RWPE1 (cell line): ENCODE measurements at places on chromosomes 12 and 14.

DNA sequence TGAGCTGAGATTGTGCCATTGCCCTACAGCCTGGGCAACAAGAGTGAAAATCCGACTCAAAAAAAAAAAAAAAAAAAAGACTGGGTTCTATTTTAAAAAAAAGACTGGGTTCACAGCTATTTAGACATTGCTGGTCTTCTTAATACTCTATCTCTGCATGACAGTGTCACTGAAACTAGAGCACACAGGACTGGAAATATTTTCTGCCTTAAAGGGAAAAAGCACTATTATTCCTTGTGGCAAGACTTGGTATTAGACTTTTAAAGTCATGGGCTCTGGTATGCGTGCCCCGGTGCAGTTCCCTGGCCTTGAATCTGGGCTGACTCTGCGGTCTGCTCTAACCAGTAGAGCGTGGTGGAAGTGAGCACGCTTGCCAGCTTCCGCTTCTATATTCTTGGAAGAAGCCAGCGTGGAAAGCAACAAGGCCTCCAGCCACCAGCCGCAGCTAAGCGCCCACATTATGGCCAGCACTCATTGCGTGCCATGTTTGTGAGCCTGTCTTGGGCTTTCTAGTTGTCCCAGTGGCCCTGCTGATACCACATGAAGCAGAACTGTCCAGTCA is 31.3 kb downstream of the PRKAB1 start:
- DNase-seq = no peak

DNA sequence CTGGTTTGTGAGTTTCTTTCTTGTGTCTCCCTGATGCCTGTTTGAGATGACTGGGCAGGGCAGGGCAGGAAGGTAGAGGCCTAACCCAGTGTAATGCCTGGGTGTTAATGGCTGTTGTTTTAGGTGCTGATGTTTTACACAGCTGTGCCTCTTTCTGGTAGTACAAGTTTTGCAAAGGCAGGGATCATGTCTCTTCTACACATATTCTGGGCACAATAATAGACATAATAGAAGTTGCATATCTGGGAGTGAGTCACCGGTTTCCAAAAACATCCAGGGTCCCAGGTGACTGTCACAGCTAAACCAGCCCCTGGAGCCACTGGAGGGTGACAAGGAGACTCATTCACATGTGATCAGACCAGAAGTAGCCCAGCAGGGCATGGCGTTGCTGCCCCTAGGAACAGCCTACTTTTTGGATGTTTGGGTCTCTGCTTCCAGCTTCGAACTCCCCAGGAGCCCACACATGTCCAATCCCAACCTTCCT is 18.1 kb downstream of the TPCN1 start:
- no peak for DNase-seq

GRCh38 chr12:80794551-80794950 is 77.8 kb downstream of the MYF5 start:
- no peak for DNase-seq

- DNase-seq = no peak
Observed at GRCh38 chr12:109329686-109330085, 18.0 kb upstream of the MYO1H start.

DNA sequence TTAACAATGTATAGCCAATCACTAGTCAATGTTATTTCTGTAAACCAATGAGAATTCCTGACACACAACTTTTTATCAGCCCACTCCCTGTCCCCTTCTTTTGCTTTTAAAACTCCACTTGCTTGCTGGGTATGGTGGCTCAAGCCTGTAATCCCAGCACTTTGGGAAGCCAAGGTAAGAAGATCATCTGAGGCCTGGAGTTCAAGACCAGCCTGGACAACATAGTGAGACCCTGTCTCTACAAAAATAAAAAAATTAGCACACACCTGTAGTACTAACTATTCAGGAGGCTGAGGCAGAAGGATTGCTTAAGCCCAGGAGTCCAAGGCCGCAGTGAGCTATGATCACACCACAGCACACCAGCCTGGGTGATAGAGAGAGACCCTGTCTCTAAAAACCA is 87.8 kb downstream of the PAPLN start:
- DNase-seq = no peak

DNA sequence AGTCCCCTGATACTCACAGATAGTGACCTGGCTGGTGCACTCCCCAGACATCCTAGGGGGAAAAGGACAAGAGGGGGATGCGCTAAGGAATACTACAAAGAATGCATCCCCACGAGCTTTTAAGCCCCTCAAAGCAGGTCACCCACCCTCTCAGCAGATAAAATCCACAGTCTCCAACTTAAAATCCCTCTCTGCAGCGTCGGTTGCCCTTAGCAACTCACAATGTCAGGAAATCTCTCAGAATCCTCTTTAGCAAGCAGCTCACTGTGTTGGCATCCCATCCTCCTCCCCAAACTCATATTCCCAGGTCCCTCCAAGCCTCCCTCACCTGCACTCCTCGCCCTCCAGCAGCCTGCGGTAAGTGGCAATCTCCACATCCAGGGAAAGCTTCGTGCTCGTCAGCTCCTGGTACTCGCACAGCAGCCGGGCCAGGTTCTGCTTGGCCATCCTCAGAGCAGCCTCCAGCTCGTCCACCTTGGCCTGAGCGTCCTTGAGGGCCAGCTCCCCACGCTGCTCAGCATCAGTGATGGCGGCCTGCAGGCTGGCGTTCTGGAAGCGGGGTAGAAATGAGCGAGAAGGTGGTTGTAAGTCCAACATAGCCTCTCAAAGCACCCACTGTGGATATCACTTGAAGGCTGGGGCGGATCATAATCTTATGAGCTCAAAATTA is 5.5 kb upstream of the KRT79 start:
- no peak for DNase-seq

DNA sequence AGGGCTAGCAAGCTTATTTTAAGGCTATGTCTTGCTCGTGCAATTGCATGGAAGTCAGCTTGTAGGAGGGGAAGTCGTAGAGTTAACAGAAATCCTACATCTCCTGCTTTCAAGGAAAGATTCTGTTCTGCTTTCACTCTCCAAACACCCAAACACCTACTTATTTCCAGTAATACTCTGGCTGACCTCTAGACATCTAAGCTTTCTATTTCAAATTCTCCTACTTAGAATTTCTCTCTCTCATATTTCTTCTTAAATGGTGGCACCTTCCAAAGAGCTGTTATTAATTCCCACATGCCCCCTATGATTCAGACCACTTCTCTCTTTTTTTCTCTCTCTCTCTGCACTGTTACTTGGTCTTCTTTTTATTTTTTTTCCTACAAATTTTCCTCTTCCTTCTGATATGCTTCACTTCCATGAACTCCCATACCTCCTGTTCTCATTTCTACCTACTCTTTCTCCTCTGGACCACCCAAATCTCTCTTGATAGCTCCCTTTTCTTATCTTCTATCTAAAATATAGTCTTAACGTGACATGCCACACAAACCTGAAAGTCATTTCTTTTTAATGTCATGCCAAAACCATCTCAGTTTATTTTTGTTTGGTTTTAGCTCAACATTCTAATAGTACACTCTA is 90.8 kb downstream of the RPS6KA5 start:
- no peak for DNase-seq

DNA sequence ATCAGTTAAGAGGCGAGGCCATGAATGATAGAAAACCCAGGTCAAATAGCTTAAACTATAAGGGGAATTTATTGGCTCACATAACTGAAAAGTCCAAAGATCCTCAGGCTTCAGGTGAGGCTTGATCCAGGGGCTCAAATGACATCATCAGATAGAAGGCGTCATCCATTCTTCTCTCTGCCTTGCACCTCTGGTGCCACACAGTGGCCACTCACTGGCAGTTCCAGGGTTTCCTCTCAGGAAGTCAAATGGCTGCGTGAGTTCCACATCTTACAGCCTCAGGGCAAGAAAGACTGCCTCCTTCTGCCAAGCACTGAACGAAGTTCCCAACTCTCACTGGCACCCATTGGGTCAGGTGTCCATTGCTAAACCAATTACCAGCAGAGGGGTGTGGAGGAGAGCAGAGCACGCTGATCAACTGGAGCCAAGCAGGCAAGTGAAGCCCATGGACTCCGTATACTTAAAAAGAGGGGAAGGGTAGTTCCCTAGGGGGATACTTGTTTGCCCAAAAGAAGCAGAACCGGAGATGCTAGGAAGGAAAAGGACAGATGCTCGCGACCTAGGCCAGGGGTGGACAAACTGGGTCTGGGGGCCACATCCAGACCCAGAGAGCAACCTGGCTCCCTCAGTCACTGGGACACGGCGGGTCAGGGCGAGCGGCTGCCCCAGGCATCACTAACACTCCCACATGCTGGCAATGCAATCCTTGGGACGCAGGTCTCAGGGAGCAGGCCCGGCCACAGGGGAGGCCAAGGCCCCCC is 69.3 kb downstream of the SERPINA3 start:
- peak; percentile 59 for DNase-seq

GRCh38 chr12:12467688-12468261 is 94.9 kb downstream of the DUSP16 start:
- DNase-seq = no peak

- no peak for DNase-seq
Observed at GRCh38 chr12:110972866-110973265, 52.5 kb upstream of the MYL2 start.

DNA sequence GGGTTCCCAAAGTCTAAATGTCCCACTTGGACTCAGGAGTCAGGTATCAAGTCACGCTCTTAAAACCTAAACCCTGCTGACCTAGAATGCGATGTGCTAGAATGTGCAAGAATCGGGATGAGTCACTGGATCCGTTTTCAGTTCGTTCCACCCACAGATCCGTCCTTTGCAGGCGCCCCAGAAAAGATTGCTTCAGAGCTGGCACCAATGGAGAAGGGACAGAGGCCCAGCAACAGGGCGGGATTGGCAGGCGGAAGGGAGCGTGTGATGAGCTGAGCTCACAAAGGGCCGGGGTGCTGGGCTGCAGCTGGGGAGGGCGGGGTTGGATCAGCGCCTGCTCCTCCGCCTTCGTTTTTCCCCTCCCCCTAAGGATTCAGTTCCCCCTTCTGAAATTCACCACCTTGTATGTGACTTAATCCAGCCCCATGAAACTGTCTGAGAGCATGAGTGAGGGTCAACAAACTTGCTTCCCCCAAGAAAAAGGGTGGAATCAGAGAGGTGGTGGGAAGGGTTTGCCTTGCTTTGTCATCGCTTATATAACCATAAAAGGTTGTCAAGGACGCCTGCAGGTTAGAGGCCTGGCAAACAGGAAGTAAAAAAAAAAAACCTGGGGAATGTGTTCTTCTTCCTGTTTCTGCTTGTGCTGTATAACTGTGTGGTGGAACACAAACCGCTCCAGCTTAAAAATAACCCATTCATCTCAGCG is 2.8 kb upstream of the UBC start:
- peak; percentile 87 for DNase-seq

- DNase-seq = peak; percentile 26
Observed at GRCh38 chr14:105436891-105437722, 17.5 kb downstream of the MTA1 start.
